ENCODE measurements at places on chromosomes 4 and X.

DNA sequence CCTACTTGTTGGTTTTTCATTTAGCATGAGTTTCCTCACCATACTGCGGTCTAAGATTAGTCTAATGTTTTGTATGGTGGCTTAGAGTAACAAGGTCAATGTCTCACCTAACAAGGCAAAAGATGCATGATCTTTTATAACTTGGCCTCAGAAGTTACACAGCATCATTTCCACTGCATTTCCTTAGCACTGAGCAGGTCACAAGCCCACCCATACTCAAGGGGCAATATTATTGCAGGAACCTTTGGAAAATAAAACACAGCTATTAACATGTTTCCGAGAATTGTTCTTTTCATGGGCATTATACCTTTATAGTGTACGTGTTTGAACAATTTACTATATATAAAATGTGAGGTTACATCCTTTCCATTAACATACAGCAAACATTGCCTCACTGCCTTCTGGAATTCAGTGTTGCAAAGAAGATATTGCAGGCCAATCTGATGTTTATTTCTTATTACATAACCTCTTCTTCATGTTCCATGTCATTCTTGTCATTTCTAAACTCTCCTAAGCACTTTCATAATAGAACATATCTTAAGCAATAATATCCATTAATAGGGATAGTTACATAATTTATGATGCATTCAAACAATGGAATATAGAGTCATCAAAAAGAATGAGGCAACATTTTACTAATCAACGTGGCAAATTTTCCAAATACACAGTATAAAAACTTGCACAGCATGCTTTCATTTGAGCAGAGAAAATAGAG, 153.8 kb downstream of the AREG start:
- no peak for DNase-seq

GRCh38 chr4:4575284-4576211, 33.7 kb upstream of the STX18 start:
- DNase-seq: no peak

DNA sequence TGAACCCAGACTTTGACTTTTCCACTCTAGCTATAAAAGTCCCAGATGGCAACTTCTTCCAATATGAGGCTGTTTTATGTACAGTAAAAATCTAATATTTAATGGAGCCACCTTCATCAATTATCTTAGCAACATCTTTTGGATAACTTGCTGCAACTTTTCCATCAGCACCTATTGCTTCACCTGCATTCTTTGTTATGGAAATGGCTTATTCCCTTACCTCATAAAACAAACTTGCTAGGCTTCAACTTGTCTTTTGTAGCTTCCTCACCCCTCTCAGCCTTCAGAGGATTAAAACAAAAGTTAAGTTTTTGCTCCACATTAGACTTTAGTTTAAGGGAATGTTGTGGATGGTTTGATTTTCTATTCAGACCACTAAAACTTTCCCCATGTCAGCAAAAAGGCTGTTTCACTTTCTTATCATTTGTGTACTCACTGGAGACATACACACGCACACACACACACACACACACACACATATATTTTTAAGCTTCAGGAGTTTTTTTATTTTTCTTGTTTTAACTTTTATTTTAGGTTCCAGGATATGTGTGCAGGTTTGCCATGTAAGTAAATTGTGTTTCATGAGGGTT, 1296.1 kb upstream of the PABPC4L start:
- DNase-seq: no peak

DNA sequence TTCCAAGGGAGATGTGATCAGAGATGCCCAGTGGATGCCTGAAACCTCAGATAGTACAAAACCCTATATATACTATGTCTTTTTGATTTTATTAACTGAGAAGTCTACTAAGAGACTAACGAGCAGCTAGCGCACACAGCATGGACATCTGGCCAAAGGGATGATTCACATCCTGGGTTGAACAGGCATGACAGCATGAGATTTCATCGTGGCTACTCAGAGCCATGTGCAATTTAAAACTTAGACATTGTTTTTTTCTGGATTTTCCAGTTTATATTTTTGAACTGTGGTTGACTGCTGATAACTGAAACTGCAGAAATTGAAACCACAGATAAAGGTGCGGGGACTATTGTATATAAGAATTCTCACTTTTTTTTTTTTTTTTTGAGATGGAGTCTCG, 2252.9 kb upstream of the AGA start:
- DNase-seq: no peak

DNA sequence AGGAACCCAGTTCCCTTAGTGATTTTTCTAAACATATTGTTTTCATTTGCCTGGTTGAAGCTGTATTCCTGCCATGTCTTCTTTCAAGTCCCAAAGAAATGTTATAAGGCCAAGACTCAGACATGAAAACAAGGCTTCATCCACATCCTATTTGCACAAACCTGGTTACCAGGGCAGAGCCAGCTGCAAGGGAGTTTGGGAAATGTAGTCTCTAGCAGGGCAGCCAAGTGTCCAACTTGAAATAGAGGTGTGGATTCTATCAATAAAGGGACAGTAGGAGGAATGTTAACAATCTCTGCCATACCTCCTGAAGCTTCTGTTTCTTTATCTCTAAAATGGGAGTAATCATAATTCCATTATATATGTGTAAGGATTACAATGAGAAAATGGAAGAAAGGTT, 56.6 kb downstream of the INTS12 start:
- no peak for DNase-seq

DNA sequence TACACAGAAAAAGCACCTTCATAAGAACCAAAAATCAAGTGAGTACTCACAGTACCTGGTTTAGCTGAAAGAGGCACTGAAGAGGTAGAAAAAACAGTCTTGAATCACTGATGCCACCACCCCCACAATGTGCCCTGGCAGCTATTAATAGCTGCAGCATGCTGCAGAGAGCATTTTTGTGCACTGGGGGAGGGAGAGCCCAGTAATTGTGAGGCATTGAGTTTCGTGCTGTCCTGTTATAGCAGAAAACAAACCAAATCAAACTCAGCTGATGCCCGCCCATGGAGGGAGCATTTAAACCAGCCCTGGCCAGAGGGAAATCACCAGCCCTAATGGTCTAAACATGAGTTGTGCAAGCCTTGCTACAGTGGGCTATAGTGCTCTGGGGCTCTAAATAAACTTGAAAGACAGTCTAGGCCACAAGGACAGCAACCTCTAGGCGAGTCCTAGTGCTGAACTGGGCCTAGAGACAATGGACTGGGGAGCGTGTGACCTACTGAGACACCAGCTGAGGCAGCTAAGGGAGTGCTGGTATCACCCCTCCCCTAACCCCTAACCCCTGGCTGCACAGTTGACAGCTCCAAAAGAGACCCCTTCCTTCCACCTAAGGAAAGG, 106.3 kb upstream of the TMLHE start:
- DNase-seq: no peak

DNA sequence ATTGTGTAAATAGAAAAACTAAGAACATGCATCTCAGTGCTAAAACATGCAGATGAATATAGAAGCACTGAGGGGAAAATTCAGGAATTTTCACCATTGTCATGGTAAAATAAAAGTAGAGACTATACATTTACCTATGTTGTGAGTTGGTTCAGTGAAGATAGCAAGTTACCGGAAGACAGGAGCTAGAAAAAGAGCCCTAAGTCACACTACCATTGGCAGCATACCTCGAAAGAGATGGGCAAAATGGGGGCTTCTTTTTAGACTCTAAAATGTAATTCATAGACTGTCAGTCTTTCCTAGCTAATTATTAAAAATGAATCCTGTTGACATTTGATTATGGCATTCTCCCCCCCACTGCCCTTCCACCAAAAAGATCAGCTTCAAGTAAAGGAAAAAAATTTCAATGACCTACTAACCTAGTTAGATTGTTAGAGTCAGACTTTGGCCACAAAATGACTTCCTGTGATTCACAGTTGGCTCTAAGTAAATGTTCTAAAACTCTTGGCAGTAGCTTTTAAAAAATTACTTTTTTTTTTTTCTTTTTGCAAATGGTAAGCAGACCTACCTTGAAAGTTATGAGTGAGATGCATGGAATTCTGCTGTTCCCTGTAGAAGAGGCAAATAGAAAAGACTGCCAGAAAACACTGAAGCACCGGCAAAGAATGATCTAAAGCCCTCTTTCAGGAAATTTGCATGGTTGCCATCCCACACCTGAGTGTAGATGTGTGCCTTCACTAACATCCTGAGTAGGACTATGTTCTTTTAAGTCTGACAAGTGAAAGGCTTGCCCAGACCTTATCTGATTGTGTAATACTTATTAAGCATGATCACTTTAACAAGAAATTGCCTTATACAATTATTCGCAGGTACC, 26.4 kb upstream of the ARSJ start:
- no peak for DNase-seq

Data from dorsolateral prefrontal cortex (tissue), 122 donors.